HFFc6 (cell line): ENCODE measurements at places on chromosomes 3 and 15.

DNA sequence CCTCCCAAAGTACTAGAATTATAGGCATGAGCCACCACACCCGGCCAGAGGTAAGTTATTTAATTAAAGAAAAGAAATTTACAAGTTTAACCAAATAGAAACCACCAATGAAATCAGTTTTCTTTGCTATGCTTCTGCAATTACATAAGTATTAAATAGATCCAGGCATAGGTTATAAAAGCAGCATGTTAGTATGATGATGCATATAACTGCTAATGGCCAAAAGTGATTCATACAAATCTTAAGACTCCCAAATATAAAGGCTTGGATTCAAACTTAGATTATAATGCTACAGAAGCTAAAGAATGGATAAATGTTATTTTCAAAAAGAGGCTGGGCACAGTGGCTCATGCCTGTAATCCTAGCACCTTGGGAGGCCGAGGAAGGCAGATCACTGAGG lies 32.8 kb upstream of the HDC start:
- DNase-seq, result peak; percentile 28
- peak overlapping the region; percentile 59 for H3K27ac ChIP-seq
- peaks cover 24% of the 10 kb centered on the region for H3K36me3 ChIP-seq
- H3K4me3 ChIP-seq, result no peak overlapping the region

DNA sequence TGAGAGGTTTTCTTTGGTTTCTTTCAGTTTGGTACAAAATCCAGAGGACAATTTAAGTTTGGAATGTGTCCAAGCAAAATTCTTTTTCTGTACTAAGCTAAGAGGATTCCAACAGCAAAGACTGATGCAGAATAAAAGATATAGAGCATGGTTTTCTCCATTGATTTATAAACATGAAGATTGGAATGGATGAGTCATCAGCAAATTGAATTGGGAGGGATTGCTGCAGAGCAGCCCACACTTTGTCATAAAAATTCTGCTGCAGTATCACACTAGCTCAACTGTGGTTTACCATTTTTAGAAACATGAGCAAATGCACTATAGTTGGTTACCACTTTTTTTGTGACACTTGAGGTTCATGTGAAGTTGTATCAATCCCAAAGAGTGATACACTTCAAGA lies 16.1 kb upstream of the LARP6 start:
- H3K36me3 ChIP-seq, result peaks cover 5% of the 10 kb centered on the region; the same call in 1 of the 2 replicates
- no peaks in the 10 kb centered on the region for H3K27me3 ChIP-seq
- H3K4me1 ChIP-seq, result peaks cover 53% of the 10 kb centered on the region
- H3K27ac ChIP-seq, result no peak overlapping the region
- H3K4me3 ChIP-seq, result peak overlapping the region; percentile 57

DNA sequence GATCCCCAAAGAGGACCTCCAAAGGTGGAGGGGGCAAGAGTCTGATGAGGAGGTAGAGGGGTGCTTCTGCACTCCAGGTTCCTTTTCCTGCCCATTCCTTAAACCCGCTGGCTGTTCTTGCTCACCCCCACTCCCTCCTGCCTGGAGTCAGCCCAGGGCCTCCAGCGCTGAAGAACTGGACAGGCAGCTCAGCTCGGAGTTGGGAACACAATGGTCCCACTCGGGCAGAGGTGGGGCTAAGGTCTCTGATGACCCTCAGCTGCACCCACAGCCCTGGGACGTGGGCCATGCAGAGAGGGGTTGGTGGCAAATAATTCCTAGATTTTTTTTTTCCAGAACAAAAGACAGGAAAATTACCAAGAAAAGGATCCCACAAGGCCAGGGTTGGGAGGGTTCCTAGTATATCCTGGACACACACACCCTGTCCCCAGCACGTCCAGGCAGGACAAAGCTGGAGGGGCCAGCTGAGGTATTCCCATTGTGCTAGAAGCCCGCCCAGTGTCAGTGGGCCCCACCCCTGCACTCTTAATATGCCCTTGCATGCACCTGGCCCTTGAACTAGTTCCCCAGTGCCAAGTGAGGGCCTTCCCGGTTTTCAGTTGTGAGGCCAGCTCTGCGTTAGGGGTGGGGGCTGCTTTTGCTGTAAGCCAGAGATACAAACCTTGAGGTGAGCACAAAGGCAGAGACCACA lies 22.1 kb upstream of the IP6K2 start:
- no peaks in the 10 kb centered on the region for H3K36me3 ChIP-seq
- no peaks in the 10 kb centered on the region; the same call in 1 of the 2 replicates for H3K27me3 ChIP-seq
- peaks cover 25% of the 10 kb centered on the region for H3K4me1 ChIP-seq
- H3K4me3 ChIP-seq, result no peak overlapping the region
- H3K27ac ChIP-seq, result no peak overlapping the region

- no peak overlapping the region for H3K27ac ChIP-seq
- H3K4me3 ChIP-seq, result no peak overlapping the region
- H3K4me1 ChIP-seq, result no peaks in the 10 kb centered on the region
- H3K36me3 ChIP-seq, result no peaks in the 10 kb centered on the region
- DNase-seq, result no peak
These were observed 100.5 kb upstream of the RGMA start for GRCh38 chr15:93189561-93189960.

- H3K4me3 ChIP-seq, result no peak within 1 kb of the TSS
- DNase-seq, result no peak
- H3K27me3 ChIP-seq, result peaks cover 26% of the 10 kb centered on the region
- no peaks in the 10 kb centered on the region for H3K36me3 ChIP-seq
These were observed at the start of gene ST3GAL6 for GRCh38 chr3:98763076-98763475. TSS of gene ST3GAL6 (plus strand) at chr3:98763340. CDS start at chr3:98768441, 5,101 bp downstream.

DNA sequence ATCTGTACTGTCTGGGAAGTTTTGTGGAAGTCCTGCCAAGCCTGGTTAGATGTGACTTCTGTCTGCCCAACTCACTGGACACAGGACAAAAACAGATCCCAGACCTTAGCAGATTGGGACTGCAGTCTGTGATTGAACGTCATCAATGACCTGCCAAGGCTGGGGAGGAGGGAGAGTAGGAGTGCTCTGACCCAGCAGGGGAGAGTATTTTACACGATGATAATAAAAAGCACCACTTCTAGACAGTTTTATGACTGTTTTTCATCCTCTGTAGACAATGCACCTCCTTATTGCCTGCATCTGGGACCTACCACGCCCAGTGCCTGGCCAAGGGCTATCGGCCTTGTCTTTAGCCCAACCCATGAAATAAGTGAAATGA lies 102.3 kb upstream of the NR2E3 start:
- H3K27ac ChIP-seq, result peak overlapping the region; percentile 93
- 0 out of 2 replicates have a peak, but pooled peaks cover 3% of the 10 kb centered on the region for H3K27me3 ChIP-seq
- H3K4me1 ChIP-seq, result peaks cover 84% of the 10 kb centered on the region

GRCh38 chr3:12159227-12159601 lies 502 bp upstream of the TIMP4 start:
- H3K36me3 ChIP-seq, result no peaks in the 10 kb centered on the region
- no peak for DNase-seq
- peak overlapping the region; percentile 68 for H3K4me3 ChIP-seq

GRCh38 chr3:120198305-120198878 lies 86.6 kb downstream of the GPR156 start:
- H3K36me3 ChIP-seq, result no peaks in the 10 kb centered on the region
- H3K27me3 ChIP-seq, result no peaks in the 10 kb centered on the region
- DNase-seq, result peak; percentile 50
- no peak overlapping the region for H3K27ac ChIP-seq

DNA sequence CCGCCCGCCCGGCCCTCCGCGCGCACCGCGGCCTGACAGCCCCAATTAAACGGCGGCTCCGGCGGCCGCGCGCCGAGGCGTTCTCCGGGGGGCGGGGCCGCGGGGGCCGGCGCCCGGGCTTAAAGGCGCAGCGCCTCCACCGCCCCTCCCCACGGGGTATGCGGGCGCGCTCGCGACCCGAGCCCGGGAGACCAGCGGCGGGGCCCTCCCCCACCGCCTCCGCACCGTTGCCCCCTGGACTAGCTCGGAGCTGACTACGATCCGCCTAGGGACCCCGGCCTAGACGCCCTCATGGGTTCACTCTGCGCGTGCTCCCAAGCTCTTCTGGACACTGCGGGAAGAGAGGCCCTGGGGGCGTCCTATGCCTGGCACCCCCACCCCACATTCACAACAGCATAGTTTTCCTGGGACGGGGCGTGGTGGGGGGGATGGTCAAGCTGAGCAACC lies at the start of gene DUSP7:
DUSP7 (minus strand) TSS at position 51 of the 447 bp plus-strand sequence. CDS start 205 bp downstream, outside the sequence.
- H3K27ac ChIP-seq, result peak within 1 kb of the TSS; percentile 97
- peak within 1 kb of the TSS; percentile 93 for H3K4me3 ChIP-seq
- DNase-seq, result no peak
- peaks cover 13% of the 10 kb centered on the region for H3K36me3 ChIP-seq
- H3K27me3 ChIP-seq, result no peaks in the 10 kb centered on the region; the same call in 1 of the 2 replicates
- peaks cover 36% of the 10 kb centered on the region for H3K4me1 ChIP-seq

GRCh38 chr15:78452485-78452884 lies 14.5 kb downstream of the IREB2 start:
- H3K27ac ChIP-seq, result no peak overlapping the region
- H3K4me3 ChIP-seq, result no peak overlapping the region
- H3K4me1 ChIP-seq, result peaks cover 47% of the 10 kb centered on the region

DNA sequence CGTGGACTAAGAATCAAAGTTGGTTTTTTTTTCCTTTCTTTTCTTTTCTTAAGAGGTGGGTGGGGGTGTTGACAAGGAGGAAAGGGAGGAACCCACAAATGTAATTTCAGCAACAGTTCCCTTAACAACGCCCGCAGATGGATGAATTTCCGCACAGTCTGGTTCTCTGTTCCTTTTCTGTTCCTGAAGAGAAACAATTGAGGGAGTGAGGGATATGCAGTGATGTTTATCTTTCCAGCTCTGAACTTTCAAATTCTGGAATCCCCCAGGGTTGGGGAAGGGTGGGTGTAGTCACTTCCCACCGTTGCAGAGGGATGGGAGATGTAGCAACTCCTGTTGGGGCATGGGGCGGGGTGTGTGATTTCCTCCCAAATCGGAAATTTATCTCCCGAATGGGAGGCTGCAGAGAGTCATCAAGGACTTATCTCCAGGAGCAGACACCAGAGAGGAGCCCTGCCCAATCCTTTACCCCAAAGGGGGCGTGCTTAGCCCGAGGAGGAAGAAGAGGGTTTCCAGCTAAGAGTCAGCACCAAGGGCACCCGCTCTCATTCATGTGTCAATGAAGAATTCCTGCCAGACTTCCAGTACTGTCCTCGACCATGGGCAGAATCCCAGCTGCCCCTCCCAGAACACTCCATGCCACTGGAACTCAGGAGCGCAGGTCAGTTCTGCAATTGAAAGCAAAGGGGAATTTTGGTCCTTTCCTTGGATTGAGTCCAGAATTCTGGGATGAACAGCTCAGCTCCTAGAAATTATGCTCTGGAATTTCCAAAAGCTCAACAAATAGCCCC lies 35.0 kb upstream of the CFAP161 start:
- DNase-seq, result no peak
- peaks cover 23% of the 10 kb centered on the region for H3K4me1 ChIP-seq
- H3K27me3 ChIP-seq, result no peaks in the 10 kb centered on the region
- no peak overlapping the region for H3K27ac ChIP-seq
- no peak overlapping the region for H3K4me3 ChIP-seq
- H3K36me3 ChIP-seq, result no peaks in the 10 kb centered on the region

DNA sequence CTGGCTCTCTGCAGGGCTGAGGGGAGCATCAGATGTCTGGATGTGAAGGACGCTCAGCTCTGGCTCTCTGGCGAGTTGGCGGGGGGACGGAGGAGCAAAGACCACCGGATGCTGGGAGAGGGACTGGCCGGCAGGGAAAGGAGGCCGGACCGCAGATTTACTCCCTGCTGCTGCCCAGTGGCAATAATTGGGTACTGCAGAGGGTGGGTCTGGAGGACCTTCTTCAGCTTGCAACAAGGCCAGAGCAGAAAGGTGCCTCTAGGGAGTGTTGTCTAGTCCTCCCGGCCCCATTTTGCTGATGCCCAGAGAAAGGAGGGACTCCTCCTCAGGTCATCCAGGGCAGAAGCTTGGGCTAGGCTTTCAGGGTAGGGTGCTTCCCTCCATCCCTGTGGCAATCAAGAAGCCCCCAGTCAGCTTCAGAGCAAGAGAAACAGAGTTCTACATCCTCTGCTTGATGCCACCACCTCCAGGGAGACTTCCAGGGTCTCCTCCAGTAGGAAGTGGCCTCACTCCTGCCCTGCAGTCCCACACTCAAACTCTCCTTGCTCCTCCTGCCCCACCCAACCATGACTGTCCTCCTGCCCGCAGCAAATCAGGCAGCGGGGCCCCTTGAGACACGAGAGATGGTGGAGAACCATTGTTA lies 20.3 kb upstream of the CSPG4 start:
- H3K27ac ChIP-seq, result peak overlapping the region; percentile 52; the same call in 1 of the 2 replicates
- no peaks in the 10 kb centered on the region for H3K36me3 ChIP-seq
- peak overlapping the region; percentile 42; the same call in 1 of the 2 replicates for H3K4me3 ChIP-seq
- peak; percentile 65 for DNase-seq

DNA sequence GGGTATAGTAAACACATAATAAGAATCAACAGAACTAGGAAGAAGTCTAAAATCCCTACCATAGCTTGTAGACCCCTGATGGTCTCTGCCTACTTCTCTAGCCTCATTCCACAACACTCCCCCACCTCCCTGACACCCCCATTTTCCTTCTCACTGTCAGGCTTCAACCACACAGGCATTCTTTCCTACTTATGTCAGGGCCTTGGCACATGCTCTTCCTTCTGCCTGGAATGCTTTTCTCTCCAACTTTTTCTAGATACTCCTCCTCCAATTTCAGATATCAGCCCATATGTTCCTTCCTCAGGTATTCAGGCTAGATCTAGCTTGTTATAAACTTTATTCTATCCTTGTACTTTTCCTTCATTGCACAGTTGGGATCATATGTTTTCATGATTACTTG lies 106.0 kb upstream of the MRPL3 start:
- no peak for DNase-seq
- no peak overlapping the region for H3K4me3 ChIP-seq
- no peak overlapping the region for H3K27ac ChIP-seq
- no peaks in the 10 kb centered on the region; the same call in 1 of the 2 replicates for H3K4me1 ChIP-seq

DNA sequence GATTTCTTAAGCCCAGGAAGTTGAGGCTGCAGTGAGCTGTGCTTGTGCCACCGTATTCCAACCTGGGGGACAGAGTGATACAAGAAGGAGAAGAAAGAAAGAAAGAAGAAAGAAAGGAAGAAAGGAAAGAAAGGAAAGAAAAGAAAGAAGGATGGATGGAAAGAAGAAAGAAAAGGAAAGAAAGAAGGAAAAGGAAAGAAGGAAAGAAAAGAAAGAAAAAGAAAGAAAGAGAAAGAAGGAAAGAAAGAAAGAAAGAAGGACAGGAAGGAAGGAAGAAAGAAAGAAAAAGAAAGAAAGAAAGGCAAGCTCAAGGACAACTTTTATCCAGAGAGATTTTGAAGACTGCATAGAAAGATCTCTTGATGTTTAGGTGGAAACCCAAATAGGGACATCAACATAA lies 120.7 kb downstream of the GMNC start:
- H3K27me3 ChIP-seq, result no peaks in the 10 kb centered on the region
- H3K36me3 ChIP-seq, result no peaks in the 10 kb centered on the region
- H3K27ac ChIP-seq, result no peak overlapping the region
- H3K4me1 ChIP-seq, result no peaks in the 10 kb centered on the region
- H3K4me3 ChIP-seq, result no peak overlapping the region

DNA sequence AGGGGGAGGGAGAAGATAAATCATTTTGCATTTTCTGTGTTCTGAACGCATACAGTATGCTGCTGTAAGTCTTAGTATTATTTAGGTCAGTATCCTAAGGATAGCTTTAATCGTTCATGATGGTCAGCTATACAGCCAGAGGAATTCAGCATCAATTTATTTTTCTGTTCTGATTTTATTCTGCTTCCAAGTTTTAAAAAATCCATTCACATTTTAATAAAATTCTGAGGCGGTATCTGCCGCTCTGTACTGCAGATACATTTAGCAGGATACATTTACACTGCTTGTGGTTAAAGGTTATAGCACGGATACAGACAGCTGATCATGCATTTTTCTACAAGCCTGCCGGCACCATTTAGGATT lies 17.8 kb downstream of the ZBTB38 start:
- H3K27ac ChIP-seq, result peak overlapping the region; percentile 58
- peaks cover 63% of the 10 kb centered on the region for H3K36me3 ChIP-seq
- peak overlapping the region; percentile 79 for H3K4me3 ChIP-seq
- no peaks in the 10 kb centered on the region; the same call in 1 of the 2 replicates for H3K27me3 ChIP-seq
